OCI-LY7 (cell line): ENCODE measurements at places on chromosomes 3 and 15. TPM values are rescaled to one million over a fixed set of nuclear protein-coding genes. Genes with fewer than 3 reads are reported as not detected.
A peak's percentile ranks its signal among the peaks of the same experiment; 100 is the strongest.

The HACL1 gene
- total RNA-seq, result 22.0 and 29.1 TPM in 2 replicates

The RHCG gene
- total RNA-seq, result not detected in 2 replicates

The KNG1 gene
- total RNA-seq, result not detected in 2 replicates

The LRRIQ4 gene
- 0.17 and 0.39 TPM in 2 replicates for total RNA-seq

The SPINK8 gene
- total RNA-seq, result not detected in 2 replicates

The GJD2 gene
- not detected in 2 replicates for total RNA-seq

The PARP9 gene
- total RNA-seq, result 0.57 and 0.65 TPM in 2 replicates

The SAMD7 gene
- total RNA-seq, result 0.93 and 0.96 TPM in 2 replicates

The NR1I2 gene
- total RNA-seq, result not detected in 2 replicates

The CHRM5 gene
- total RNA-seq, result not detected in 2 replicates

The CHAC1 gene
- 35.3 and 55.6 TPM in 2 replicates for total RNA-seq

The TMEM40 gene
- total RNA-seq, result not detected in 2 replicates

The MME gene
- total RNA-seq, result 84.4 and 117 TPM in 2 replicates

The SLC6A1 gene
- not detected in 2 replicates for total RNA-seq

The GTF2A2 gene
- total RNA-seq, result 138 and 139 TPM in 2 replicates

GRCh38 chr3:149527531-149528339 is 53.2 kb downstream of the TM4SF4 start:
- DNase-seq, result no peak

DNA sequence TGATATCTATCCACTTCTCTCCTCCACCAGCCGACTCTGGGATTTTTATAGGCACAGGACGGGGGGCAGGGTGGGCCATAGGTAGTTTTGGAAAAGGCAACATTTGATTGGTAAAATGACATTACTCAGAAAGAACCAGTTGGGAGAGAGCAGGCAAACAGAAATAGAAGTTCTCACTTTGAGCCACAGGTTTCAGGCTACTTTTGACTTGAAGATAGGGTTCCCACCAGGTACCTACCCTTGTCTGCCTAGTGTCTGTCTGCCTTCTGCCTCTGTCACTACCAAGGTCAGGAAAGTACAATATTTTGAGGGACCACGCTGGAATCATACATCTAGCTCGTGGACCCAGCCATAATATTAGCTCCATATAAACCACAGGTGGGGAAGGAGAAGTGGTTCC is 412.9 kb upstream of the GRM7 start:
- no peak for DNase-seq

- DNase-seq, result no peak
Measured at GRCh38 chr15:85625856-85626255, 168.9 kb downstream of the KLHL25 start.

- no peak for DNase-seq
Measured at GRCh38 chr3:188918093-188918492, 253.7 kb upstream of the TPRG1 start.

GRCh38 chr3:26558257-26558656 is 64.3 kb upstream of the LRRC3B start:
- no peak for DNase-seq

- no peak for DNase-seq
Measured at GRCh38 chr3:150265305-150265704, 142.8 kb upstream of the TSC22D2 start.

GRCh38 chr15:44541282-44541958 is 4.5 kb downstream of the EIF3J start:
- no peak for DNase-seq

GRCh38 chr15:42140383-42141070 is 15.9 kb downstream of the PLA2G4F start:
- no peak for DNase-seq

DNA sequence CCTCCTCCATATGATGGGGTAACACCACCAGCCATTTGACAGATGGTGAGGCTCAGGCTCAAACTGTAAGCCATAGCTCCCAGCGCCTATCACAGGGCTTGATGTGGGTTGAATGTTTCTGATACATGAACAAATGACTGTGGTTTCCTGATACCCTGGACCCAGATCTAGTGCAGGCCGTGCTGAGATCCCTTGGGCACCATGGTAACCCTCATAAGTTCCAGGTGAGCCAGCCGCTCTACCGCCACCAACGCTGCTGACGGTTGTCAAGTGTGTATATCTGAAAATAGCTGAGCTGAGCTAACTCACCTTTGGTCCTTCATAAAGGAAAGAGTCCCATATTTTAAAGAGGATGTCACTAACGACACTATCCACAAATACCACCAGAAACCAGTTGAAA is 74.5 kb downstream of the TBC1D2B start:
- no peak for DNase-seq

DNA sequence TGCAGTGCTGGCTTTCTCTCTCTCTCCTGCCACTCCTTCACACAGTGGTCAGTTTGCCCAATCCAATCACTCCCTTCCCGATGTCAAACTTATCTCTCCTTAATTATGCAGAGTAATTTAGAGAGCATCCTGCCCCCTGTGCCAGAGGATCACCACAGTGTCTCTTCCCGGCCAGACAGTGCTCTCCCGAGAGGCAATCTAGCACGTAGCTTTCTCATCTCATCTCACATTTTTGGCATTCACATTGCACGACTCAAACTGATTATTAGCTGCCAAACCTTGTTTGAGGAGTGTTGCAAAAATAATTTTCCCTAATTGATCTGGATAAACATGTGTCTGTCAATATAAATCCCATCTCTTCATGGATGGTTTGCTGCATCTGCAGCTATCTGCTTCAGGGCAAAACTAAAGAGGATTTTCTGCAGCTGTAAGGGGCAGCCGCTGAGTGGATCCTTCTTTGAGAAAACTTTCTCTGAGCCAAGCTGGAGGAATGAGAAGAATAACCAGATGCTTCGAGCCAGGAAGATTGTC is 37.8 kb downstream of the SSUH2 start:
- no peak for DNase-seq

- peak; percentile 63 for DNase-seq
Measured at GRCh38 chr3:112979244-112979832, 4.4 kb upstream of the CD200R1 start.

DNA sequence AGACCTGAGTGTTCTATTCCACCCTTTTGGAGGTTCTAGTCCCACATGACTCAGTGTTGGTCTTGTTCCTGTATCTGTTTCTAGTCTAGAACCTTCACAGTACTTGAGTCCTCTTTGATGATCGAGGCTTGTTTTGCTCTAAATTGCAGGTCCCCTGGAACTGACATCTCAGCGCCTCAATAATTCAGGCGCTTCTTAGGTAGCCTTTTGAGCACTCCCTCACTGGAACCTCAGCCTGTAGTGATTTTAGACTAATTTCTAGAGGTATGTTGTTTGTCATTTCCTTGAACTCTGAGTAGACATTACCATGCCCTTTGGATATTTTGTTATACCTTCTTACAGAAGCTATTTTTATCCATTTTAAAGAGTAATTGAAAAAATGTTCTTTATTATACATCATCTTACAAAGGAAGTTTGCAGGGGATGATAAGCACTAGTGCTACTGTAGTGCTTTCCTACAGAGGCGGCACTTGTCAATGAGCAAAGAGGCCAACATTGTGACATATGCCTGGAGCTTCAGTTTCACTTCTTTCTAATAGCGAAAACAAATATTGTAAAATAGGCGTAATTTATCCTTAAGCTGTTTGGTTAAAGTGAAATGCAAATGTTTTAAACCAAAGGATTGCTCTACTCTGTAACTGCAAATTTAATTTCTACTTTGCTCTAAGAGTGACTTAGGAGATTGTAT is 75.7 kb downstream of the EFL1 start:
- DNase-seq, result no peak

GRCh38 chr3:27628026-27628750 is 93.9 kb downstream of the EOMES start:
- DNase-seq, result no peak

DNA sequence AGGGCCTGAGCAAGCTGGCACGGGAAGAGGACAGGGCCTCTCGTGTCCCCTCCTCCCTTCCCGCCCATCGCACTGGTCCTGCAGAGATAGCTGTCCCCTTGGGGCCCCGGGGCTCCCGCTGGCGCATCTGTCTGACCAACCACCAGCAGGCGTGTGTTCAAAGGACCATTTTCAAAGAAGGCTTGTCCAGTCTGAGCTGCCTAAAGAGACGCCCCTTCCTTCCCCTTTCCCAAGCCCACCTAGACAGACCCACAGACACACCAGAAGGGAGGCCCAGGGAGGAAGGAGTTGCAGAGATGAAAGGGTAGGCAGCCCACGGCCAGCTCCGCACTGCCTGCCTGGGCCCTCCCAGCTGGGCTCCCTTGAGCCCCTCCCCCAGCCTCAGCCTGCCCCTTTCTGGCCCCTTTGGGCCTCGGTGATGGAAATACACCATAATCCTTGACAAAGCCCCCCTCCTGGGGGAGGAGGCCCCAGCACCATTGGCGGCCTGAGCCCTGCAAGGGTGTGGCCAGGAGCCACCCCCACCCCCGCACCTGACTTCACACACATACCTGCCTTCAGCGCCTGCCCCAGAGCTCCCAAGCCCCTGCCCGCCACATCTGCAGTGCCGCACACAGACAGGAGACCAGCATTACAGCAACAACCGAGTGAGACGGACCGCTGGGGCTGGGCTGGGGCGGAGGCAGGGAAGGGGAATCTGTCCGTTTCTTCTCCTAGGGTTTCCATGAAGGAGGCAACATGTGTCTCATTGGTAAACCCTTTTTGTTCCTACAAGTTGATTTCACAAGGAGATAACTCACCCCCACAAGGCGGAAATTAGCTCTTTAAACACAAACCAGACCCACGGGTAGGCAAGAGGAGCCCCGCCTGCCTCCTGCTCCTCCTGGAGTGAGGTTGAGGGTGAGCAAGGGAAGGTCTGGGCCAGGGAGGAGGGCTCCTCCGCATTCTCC is at the start of gene STRA6:
Gene STRA6, minus strand, starts transcription at position 336 of the 950 bp plus-strand sequence. CDS start 520 bp downstream, outside the sequence.
- DNase-seq, result no peak

- DNase-seq, result no peak
Measured at GRCh38 chr3:45087155-45087554, 59.0 kb downstream of the CDCP1 start.

- no peak for DNase-seq
Measured at GRCh38 chr3:53809764-53810400, 36.3 kb downstream of the CHDH start.

DNA sequence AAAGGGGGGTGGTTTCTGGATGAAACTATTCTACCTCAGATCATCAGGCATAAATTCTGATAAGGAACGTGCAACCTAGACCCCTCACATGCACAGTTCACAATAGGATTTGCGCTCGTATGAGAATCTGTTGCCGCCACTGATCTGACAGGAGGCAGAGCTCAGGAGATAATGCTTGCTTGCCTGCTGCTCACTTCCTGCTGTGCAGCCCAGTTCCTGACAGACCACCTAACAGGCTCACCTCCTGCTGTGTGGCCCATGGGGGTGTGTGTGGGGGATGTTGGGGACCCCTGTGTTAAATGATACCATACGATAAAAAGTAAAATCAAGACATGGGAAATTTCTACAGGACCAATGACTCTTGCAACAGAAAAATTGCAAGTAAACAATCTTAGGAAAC is 24.0 kb downstream of the CP start:
- no peak for DNase-seq

GRCh38 chr15:100601617-100602063 is 344 bp downstream of the LINS1 start:
- no peak for DNase-seq

GRCh38 chr3:191379446-191379845 is 49.1 kb upstream of the UTS2B start:
- DNase-seq, result peak; percentile 50

DNA sequence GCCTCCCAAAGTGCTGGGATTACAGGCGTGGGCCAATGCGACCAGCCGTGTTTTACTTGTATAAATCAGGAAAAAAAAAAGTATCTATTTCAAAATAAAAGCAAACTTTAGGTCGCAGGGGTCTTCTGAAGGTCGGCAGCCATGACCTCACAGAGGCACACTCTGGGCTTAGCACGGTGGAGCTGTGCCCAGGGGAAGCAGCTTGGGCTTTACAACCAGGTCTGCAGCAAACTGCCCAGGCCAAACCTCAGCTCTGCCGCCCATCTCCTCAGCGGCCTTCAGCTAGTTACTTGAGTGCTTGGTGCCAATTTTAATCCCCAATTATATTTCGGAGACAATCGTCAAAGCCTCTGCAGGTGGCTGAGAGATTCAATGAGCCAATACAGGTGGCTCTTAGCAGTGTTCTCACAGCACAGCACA is 30.1 kb downstream of the ZDHHC19 start:
- no peak for DNase-seq

- no peak for DNase-seq
Measured at GRCh38 chr3:180804916-180805315, 107.6 kb upstream of the FXR1 start.

GRCh38 chr15:91627473-91628278 is 225.8 kb upstream of the SLCO3A1 start:
- DNase-seq, result no peak

DNA sequence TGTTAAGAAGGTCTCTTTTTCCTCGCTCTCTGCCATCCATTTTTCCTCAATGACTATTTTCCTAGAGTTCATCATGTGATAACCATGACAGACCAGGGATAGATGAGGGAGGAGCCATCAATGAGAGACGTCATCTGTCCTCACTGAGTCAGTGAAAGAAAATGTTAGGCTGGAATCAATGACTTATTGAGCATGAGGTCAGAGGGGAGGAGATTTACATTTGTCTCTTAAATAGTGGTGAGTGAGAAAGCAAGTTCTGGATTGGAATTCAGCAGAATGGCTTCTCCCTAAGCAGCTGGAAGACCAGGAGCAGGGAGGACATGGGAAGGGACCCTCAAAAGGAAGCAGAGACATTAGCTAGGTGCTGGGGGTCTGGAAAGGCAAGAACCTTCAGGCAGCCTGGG is 28.2 kb upstream of the USP3 start:
- no peak for DNase-seq

- DNase-seq, result no peak
Measured at GRCh38 chr3:2392981-2393380, 294.3 kb downstream of the CNTN4 start.
